Stimulated activated CD4-positive, alpha-beta T cell treated with anti-CD3 and anti-CD28 coated beads, Interleukin-1b, Interleukin-23, amount 100 ng/mL, for 1 hour (primary cell): ENCODE measurements at places on chromosomes 6 and 20.

GRCh38 chr20:19729672-19730071, 28.4 kb upstream of the RIN2 start:
- DNase-seq, result no peak

DNA sequence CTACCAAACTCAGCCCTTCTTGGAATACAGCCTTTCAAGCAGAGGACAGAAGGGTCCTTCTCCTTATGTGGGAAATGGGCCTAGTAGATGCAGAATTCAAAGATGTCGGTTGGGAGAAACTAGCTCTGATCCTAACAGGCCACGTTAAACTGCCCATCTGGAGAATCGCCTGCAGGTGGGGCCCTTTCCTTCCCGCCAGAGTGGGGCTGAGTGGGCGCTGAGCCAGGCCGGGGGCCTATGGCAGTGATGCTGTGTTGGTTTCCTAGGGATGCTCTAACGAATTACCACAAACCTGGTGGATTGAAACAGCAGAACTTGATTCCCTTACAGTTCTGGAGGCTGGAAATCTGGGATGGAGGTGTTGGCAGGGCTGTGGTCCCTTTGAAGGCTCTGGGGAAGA, 9.1 kb downstream of the MAPK13 start:
- no peak for DNase-seq

GRCh38 chr6:56242346-56242745, 5.0 kb downstream of the COL21A1 start:
- no peak for DNase-seq

DNA sequence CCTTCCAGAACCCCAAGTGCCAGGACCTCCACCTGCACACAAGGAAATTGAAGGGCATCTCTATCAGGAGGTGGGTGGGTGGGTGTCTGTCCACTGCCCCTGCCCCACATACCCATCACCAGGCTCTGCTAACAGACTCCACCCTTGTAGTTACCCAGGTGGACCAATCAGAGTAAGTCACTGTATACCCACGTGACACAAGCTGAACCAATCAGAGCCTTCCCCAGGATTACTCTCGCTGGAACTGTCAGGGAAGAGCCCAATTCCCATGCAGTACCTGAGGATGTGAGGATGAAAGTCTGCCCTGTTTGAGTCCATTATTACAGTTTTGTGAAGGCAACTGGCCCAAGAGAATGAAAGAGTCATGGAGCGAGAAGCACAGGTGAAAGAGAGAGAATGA, 4.2 kb downstream of the OCSTAMP start:
- no peak for DNase-seq

DNA sequence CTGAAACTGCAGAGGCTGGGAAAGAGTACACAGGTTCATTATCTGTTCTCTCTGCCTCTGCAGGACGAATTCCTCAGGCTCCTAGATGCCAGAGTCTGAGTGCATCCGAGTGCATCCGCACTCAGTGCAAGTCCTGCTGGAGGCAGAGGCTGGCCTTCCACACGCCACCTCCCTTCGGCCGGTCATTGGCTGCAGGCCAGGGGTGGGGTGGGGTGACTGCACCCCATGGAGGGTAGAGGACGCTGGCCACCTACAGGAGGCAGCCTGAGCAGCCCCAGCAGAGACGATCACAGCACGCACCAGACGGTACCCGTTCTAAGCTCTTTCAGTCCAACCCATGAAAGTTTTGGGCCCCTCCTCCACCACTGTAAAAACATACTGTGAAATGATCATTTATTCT, 11.7 kb downstream of the SFT2D1 start:
- no peak for DNase-seq

DNA sequence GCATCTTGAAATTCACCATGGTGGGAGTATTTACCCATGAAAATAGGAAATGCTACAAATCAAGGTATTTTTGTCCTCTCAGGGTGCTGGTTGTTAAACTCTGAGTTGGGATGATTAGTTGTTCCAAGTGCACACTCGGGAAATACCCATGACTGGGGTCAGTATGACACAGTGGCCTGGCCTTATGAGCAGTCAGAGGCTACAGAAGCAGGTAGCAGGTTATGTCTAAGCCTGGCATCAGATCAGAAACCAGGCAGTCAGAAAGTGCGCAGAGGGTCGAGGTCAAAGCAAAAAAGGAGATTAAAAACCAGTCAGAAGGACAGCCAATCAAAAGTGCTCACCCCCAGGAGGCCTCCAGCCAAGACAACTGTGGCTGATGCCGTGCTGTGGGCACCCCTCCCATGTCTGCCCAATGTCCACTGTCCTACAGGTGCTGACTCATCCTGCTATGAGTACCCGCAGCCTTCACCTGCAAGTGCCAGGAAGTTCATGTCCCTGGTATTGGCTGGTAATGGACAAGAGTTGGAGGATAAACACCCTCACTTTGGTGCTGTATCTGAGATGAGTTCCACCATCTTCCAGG, 117.4 kb upstream of the SLC24A3 start:
- DNase-seq, result no peak

DNA sequence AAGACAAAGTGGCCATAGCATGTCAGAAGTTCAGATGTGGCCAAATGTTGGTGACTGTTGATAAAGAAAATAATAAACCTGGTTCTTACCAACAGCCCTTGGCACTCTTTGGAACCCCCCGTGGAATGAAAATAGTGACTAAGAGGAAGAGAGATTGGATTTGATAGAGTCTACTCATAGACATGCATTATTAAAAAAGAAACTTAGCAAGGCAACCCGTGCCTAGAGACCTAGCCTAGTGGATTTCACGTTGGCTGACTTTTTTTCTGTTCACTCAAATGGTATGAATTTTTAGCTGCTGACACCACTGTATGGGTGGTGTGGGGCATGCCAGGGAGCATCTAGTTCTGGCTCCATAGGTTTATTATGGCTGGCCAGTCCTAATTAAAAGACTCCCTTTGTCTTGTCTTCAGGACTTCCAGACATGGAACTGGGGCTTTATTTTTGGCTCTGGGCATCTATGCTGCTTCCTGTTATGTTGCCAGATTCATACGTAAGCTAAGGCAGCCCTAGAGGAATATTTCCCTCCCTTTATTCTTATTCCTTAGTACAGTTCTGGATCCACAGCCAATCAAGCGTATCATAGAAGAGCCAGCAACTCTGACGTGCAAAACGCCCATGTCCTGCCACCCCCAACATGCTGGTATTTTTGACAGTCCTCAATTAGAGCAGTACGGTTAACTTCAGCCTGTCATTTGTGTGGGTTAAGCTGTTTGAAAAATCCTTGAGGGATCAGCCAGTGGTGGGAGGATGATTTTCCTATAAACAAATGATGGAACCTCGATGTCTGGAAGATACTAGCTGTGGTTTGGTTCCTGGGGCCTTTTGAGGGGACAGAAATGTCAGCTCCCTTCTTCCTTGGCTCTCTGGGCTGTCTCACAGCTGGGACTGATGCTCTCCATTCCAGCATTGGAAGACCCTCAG, 127.5 kb downstream of the ISM1 start:
- DNase-seq, result no peak

DNA sequence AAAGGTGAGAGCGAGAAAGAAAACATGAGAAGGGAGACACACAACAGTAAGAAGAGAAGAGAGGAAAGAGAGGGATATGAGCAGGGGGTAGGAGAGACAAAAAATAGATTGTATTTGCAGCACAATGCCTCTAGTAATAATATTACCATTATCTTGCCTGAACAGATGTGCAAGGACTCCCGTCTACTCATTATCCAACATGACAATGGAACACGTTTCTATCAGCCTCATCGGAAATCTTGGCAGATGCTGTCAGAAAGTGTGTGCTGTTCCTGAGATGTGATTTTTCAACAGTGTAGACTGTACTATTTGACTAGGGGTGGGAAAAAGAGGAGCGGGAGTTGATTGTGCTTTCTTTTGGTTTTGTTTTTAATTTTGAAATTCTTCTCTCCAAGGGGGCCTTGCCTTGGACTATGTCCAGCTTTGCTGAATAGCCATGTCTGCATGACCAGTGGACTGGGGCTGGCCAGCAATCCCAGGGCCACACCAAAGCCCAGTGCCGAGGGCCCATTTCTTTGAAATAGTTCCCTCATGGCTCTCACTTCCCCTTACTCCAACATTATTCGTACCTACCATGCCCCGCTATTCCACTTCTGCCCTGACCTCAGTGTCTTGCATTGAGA, 11.3 kb upstream of the TRAM2 start:
- no peak for DNase-seq

GRCh38 chr20:56151834-56152233, 96.7 kb upstream of the MC3R start:
- no peak for DNase-seq

GRCh38 chr6:143336446-143337152, 113.9 kb downstream of the ADAT2 start:
- no peak for DNase-seq

DNA sequence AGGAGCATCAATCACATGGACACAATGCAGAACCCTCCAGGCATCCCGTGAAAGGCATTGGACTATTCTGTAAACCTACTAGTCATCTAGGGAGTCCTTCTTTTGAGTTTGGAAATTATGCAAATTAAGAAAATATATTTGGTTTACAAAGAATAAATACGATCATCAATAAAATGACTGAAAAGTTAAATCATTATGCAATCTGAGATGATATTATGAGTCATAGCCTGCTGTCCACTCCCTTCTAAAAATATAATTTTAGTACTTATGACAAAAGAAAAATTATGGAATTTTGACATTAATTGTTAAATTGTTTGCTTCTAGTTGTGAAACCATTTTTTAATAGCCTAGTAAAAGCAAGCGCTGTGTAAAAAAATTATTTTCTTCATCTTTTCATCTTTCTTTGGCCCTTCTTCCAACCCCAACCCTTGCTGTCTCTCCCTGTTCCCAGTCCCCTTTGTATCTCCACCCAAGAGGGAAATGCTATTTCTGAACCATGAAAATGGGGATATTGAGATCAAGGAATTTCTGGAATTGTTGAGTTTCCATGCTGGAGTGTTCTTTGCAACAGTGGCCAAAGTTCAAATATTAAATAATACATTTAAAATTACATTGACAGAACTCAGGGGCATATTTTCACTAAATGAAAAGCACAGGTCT, 599.8 kb downstream of the COL12A1 start:
- no peak for DNase-seq

DNA sequence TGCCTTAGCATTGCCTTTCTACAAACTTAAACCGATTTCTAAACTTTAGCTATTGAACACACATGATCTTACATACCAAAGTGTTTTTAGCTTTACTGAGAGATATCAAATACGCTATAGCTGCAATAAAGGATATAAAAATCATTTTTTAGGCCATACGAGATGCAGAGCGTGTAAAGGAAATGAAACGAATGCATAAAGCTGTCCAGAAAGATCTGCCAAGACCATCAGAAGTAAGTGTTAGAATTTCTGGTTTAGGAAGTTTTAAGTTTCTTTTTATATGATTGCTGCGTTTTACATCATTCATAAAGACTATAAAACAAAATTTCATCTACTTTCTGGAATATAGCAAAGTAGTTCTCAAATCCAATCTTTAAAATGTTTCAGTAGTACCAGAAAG, 38.4 kb downstream of the CDC5L start:
- no peak for DNase-seq

DNA sequence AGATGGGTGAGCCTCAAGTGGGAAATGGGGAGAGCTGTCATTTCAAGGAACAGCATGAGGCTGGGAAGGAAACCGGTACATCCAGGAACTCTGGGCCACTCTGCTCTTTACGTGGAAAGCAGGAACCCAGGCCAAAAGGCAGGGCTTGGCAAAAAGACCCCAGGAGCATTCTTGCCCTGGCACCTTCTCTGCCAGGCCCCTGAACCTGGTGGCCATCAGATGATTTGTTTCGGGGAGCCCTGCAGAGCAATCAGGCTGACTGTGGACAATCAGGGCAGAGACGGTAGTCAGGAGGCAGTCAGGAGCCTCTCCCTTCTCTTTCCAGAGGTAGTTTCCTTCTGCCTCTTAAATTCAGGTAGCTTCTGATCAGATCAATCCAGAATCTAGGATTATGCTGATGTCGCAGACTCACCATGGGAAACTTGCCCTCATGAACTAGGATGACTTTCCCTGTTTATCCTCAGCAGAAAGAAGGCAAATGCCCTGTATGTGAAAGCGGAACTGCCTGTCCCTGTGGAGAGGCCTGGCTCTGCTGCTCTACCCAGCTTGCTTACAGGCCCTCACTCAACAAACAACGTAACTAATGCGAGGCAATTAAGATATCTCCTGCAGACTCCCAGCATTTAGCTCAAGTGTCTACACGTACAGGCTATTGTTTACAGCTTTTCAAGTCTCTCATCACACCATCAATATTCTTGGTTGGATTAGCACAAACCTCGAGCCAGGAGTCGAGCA, 36.6 kb downstream of the EZR start:
- DNase-seq, result no peak

DNA sequence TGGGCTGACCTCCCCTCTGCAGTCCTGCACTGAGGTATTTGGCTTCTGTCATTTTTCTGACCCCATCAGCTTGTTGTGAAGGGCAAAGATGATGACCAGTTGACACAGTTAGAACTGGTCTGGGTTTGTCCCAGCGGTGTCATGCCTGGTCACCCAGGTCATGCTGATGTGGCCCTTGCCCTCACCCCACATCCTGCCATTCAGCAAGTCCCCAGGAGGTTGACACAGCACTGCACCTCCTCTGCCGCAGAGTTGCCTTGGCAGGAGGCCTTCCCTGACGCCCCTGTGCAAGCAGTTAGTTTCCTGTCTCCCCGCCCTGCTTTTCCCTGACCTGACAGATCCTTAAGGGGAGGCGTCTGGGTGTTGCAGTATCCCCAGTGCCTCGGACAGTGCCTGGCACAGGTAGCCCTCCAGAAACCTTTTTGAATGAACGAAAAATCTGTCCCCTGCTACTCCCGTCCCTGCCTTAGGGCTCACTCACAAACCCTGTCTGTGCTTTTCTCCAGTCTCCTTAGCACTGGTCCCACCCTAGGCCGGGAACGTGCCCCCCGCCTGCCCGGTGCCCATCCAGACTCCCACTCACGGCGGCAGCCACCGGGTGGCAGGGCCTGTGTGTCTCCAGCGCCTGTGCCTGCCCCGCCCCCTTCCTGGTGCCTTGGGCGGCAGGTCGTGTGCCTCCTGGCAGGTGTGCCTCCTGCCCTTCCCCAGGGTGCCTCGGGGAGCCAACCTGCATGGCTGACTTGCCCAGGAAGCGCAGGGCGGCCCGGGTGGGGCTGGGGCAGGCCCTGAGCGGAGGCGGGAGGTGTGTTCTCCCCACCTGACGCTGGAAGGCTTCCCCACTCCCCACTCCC, 146.3 kb upstream of the RNF24 start:
- no peak for DNase-seq

GRCh38 chr6:79911992-79912391, 35.4 kb downstream of the ELOVL4 start:
- DNase-seq, result no peak

- no peak for DNase-seq
Measured at GRCh38 chr6:111441678-111442243, 41.3 kb downstream of the REV3L start.

DNA sequence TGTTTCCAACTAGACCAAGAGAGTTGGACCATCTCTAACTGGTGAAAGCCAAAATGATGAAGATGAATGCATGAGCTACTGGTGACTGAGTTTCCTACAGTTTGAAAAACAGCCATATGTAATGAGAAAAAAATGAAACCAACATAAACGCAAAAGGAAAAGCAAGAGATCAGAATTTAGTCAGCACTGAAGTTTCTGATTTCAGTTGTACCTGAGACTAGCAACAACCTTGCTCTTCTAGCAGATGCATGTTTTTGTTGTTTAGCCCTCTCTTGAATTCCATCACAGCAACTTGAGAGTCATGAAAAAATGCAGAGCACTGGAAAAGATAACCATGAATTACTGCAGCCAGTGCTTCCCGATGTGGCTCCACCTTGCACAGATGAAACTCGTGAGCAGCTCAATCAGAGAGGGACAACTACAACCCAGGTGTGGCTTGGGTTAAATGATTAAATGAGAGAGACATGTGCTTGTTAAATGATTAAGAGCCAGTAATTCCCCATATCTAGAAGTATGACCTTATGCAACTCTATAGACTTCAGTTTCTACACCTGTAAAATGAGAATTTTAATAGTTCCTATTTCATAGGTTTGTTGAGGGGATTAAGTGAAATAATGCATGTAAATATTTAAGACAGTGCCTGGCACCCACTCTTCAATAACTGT, 104.8 kb downstream of the ELOVL4 start:
- DNase-seq, result no peak
